Hippocampal formation (tissue), 2 donors: ENCODE measurements at places on chromosomes 2 and 18.

- no peak for DNase-seq
Observed at GRCh38 chr2:205656461-205656860, 25.8 kb upstream of the NRP2 start.

DNA sequence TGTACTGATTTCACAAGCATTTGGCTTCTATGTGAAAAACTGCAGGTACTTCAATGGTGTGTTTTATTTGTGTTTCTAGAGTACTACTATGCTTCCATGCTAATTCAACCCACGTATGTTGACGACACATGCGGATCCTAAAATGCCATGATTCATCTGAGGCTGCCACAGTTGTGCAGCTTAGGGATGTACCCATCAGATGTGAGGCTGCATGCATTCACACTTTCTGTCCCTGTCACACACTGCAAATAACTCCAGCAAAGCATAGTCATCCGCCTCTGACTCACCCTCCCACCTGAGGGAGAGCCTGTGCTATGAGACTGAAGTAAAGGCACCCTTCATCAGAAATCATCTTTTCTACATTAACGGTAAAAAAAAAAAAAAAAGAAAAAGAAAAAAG, 22.1 kb upstream of the SERTAD2 start:
- DNase-seq: no peak

DNA sequence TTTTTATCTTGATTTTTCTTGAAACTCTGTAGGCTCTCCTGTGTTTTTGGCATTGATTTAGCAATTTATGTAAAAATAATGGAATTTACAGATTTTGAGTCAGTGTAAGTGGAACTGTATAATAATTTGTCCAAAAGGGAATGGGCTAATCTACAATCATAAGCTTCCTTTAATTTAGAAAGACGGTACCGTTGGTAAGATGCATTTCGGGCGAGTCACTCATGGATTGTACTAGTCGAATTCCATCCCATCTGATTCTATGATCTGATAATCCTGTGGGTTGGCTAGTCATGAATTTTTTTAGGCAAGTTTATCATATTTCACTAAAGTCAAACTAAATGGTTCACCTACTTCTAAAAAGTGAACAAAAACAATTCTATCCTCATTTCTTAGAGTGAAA, 133.4 kb downstream of the ZNF407 start:
- DNase-seq: no peak

DNA sequence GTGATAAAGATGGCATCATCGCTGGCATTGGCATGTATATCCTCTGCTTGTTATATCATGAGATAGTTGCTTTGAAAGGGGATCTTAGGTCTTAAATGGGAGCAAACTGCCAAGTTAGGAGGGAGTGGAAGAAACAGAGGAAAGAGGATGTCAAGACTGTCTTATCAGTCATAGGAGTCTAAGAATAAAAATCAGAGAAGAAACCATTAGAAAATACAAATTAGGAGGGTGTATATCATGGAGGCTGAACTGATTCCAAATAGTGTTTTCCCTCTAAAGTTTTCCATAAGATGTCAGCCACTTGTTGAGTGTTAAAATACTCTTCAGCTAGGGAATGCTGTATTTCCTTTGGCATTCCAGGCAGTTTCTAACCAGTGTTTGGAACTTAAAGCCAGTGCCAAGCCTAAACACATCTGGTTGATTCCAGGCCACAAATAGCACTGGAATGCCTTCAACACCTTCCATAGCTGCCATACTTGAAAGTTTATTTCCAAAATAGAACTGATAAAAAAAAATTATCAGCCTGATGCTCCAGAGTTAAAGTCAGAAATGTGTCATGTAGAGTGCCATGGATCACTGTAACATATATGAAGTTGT, 129.4 kb downstream of the ZEB2 start:
- DNase-seq: no peak

GRCh38 chr18:47917923-47918610, 12.4 kb downstream of the SMAD2 start:
- no peak for DNase-seq

DNA sequence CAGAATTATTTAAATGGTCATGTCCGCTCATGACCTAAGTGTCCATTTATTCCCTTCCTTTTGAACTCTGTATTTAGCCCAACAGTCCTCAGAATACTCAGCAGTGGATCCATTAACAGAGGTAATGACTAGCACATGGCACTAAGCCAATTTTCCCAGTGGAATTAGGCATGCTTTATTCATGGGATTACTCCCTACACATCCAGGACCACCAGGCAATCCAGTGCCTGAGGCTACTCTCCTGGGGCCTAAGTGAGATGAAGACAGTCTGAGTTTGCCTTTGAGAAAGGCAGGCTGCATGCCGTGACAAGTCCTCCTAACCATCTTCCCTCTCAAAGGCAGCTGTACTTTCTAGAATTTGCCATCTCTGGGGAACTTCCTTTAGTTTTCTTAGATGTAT, 128.6 kb downstream of the SPOPL start:
- no peak for DNase-seq

- DNase-seq: no peak
Observed at GRCh38 chr2:75959724-75960471, 249.2 kb upstream of the GCFC2 start.

DNA sequence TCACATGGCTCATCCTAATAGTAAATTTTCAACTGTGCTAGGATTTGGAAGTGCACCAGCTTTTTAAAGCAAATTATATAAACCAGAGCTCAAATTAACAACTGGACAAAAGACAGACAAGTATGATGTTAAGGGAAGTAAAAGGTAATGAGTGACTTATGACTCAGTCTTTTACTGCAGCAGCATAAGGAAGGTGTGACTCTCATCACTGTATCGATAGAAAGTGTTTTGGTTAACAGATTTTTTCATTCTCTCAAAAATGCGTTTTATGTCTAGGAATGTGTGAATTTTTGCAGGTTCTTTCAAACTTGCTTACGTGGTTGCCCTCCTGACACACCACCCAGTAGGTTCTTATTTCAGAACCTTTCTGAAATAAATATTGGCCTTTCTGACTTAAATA, 244.2 kb upstream of the BOD1L2 start:
- DNase-seq: no peak
